ENCODE measurements at places on chromosomes 4 and X.

DNA sequence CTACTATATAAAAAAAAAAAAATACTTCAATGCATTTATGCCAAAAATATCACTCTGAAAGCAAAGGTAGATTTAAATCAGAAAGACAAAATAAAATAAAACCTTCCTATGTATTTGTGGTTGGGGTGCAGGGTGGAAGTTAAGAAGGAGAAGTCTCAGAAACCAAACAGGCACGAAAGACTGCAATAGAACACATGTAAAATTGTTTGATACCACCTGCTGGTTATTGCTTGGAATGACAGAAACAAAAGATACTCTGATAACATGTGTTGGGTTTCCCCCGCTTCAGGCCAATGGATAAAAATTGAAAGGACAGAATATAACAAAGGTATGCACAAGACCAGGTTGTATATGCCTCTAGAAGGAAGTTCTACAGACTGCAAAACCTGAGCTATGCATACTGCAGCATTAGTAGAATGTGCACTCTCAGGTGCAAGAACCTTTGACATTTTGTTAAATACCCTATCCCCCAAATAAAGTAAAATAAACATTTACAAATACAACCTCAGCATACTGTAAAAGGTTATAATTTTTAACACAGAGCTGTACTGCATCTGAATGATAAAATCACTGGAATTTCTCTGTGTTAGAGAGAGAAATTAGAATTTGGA lies 118.8 kb downstream of the GABRA2 start:
- no peak for DNase-seq

DNA sequence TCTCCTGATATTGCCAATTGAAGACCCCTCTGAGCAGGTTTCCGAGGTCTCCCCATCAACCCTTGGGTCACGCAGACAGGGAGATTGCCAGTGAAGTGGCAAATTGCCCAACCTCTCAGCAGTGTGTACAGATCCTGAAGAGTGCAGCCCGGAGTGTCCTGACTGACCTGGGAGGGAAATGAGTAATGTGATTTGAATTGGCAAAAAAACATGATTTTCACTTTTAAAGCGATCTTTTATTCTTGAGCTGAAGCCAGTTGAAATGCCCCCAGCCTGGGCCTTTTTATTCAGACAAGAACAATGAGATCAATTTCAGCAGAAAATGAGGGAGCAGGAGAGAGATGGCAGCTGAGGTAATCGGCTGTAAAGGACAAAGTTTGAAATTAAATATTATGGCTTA lies 401.8 kb downstream of the RAPGEF2 start:
- DNase-seq = no peak

DNA sequence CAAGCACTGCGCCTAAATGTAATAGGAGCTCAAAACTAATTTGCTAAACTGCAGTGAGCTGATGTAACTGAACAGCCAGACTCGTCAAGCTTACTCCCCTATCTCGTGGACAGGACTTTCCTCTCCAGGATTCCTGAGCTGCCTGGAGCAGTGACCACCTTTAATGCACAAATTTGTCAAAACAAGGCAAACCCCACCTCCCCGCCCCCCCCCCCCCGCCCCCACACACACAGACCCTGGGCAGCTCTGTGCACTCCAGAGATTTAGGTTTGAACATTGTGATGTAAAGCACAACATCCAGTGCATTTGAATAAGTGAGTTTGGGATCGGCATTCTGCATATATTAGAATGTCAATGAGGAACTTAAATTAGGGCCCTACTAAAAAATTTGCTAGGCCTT lies 77.7 kb upstream of the DHX15 start:
- no peak for DNase-seq

DNA sequence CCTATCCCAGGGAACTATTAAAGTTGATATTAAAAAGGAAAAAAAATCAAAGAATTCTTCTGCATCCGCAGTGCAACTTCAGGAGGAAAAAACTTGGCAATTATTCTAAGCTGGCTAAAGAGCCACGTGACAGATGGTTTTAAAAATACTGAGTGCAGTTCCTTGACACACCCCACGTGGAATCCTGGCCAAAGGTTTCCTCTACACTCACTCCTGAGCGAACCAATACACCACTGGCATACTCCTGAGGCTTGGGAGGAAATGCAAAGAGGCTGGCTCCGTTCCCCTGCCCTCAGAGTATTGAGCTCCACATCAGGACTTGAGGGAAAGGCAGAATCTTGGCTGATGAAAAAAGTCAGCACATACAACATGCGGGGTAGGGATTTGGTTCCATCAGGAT lies 133.8 kb upstream of the ATP6AP2 start:
- DNase-seq = no peak

- DNase-seq = no peak
Observed at GRCh38 chrX:150080497-150080896, 142.2 kb upstream of the EOLA2 start.

DNA sequence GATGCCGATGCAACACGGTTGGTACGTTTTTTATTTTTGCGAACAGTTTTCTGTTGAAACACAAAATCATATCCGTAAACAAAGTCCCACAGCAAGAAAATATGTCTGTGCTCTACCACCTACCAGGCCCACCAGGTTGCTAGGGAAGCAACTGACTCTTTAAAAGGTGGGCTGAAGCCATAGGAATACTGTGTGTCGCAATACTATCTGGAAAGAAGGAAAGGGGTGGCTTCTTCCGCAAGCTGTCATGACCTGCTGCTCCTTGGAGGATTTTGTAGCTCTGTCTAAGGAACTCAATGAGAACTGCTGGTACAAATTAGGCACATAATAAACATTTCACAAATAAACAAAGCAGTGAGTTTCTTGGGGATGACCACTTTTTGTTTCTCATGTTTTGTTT lies 46.5 kb downstream of the BEND2 start:
- no peak for DNase-seq

- DNase-seq = no peak
Observed at GRCh38 chr4:176270669-176271068, 1.6 kb upstream of the ASB5 start.

DNA sequence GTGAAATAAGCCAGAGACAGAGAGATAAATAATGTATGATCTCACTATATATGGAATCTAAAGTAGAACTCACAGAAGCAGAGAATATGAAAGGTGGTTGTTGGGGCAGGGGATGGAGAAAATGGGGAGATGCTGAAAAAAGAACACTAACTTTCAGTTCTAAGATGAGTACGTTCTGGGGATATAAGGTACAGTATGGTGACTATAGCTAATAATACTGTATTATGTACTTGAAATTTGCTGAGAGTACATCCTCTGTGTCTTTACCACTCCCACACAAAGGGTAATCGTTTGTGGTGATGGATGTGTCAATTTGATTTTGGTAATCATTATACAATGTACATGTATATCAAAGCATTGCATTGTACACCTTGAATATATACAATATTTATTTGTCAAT lies 6.6 kb downstream of the FBXL5 start:
- no peak for DNase-seq

DNA sequence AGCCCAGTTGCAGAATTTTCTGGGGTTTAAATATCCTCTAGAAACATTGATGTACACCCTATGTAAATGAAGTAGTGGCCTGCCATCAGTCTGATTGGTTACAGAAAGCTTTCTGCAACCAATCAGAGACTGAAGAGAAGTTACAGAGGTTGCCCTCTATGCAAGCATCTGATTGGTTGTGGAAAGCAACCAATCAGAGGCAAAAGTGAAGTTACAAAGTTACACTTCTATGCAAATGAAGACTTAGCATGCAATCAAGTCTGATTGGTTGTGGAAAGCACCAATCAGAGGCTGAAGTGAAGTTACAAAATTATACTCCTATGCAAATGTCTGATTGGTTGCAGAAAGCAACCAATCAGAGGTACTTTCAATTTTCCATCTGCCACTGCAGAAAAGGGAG lies 51.9 kb upstream of the USP9X start:
- DNase-seq = no peak

- no peak for DNase-seq
Observed at GRCh38 chr4:22482250-22483127, 33.4 kb downstream of the ADGRA3 start.

GRCh38 chr4:80229128-80229527 lies 31.8 kb downstream of the PRDM8 start:
- no peak for DNase-seq

DNA sequence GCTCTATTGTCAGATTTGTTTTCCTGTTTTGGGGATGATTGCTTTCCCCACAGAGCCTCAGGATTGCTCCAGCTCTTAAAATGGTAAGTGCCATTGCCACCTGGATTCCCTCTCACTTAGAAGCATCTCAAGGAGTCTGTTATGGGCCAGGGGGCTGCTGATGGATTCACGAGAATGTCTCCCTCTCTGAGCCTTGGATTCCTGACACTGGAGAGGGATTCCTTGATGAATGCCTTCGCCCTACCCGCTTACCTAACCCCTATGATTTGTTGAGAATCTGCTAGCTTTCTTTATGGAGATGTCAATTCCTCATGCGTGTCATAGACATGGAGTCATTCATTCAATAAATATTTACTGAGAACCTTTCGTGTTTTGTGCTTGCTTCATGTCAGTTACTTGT lies 36.9 kb upstream of the TENM3 start:
- no peak for DNase-seq

DNA sequence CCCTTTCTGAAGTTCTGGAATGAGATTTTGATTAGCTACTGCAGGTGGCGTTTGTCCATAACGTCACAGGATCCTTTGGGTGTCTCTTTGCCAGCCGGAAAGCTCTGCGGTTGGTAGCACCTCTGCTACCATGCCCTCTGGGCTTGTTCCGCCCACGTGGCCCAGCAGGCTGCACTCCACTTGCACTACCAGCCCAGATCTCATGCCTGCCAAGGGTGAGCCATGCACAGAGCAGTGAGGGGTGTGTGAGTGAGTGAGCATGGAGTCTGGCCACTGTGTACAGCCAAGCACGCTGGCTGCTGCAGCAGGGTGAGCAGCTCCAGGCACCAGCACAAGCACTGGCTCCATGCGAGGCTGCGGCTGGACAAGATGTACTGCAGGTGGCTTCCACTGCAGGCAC lies 6.6 kb upstream of the HNRNPD start:
- no peak for DNase-seq

GRCh38 chr4:79918292-79918691 lies 154.7 kb downstream of the ANTXR2 start:
- DNase-seq = no peak

DNA sequence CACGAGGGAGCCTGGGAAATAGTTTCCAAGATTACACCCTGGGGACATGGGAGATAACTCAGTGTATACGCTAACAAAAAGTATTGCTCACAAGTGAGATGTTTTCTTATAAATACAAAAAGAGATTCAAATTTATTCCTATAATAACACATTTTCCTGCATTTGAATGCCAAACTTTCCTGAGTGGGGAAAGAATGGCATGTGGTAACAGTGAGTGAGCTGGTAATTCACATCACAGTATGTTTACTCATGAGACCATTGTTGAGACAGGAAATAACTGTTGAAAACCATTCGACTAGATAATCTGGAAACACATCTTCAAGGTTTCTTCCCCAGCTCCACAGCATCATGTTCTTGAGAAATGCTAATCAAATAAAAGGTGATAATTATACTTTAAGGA lies 109.1 kb downstream of the TASL start:
- no peak for DNase-seq

- no peak for DNase-seq
Observed at GRCh38 chrX:85203461-85203970, 40.1 kb downstream of the SATL1 start.

GRCh38 chr4:139278912-139279759 lies 889 bp downstream of the MGARP start:
- no peak for DNase-seq

GRCh38 chr4:98689507-98690174 lies 31.2 kb upstream of the TSPAN5 start:
- no peak for DNase-seq

DNA sequence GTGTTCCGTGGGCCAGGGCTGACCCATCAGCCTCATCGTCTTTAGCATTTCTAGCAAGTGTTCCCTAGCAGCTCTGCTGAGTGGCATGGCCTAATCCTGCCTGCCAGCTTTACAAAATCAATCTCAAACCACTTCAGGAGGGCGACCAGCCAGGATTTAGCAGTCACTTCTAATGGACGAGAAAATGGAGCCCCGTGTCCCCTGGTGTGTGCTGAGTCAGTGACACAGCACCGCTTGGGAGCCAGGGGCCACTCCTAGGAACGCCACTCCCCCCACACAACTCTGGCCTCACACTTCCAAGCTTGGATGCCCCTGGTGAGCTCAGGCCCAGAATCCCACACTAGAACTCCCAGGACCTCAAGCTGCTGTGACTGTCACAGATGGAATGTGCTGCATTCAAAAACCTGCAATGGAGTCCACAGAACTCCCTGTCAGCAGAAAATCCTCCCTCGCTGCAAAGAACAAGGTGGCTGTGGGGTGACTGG lies 311.2 kb upstream of the GATB start:
- no peak for DNase-seq

DNA sequence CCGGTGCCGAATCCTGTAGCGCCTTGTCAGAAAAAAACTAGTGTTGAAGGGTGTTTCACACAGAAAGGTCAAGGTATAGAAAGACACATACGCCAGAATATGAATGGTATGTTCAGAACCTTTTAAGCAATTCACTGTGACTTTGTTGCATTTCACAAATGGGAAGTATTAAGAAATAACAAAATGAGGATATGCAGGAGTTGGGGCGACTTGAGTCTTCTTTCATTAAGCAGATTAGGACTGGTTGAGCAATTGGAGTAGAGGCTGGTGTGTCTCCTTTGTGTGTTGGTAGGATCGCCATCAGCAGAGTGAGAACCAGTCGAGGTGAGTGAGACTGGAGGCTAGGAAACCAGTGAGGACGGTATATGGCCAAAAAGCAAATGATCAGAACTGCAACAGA lies 1454.5 kb upstream of the TENM3 start:
- DNase-seq = no peak

GRCh38 chrX:40380655-40381488 lies 199.9 kb upstream of the ATP6AP2 start:
- DNase-seq = no peak

- no peak for DNase-seq
Observed at GRCh38 chr4:120415896-120416295, 349.2 kb upstream of the MAD2L1 start.

GRCh38 chrX:621705-622503 lies 8.7 kb upstream of the SHOX start:
- no peak for DNase-seq

DNA sequence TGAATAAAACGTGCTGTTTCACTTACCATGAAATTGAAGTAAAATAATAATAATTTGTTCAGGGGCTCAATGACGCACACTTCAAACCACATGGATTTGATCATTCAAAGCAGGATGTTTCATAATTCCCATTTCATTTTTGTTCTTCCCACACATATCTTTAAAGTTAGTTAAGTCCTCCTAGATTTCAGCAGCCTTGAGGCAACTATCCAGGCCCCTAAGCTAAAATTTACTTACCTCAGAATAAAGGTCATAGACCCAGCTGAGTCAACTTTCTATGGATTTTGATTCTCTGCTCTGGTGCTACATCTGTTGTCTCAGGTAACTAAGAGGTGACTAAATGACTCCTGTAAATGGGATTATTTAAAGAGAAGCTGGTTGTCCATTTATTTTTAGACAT lies 25.0 kb downstream of the GPR174 start:
- no peak for DNase-seq

- DNase-seq = no peak
Observed at GRCh38 chrX:120309873-120310705, 1.2 kb downstream of the TMEM255A start.

- DNase-seq = no peak
Observed at GRCh38 chrX:39377157-39377556, 575.9 kb downstream of the MID1IP1 start.

- DNase-seq = no peak
Observed at GRCh38 chr4:84948056-84948455, 18.4 kb downstream of the WDFY3 start.

Data from stimulated activated CD8-positive, alpha-beta memory T cell treated with anti-CD3 and anti-CD28 coated beads, Interleukin-7, amount 100 ng/mL, for 1 hour (primary cell).